ENCODE measurements at places on chromosomes 7 and 10. TPM values are rescaled to one million over a fixed set of nuclear protein-coding genes. Genes with fewer than 3 reads are reported as not detected.
A peak's percentile ranks its signal among the peaks of the same experiment; 100 is the strongest.

DNA sequence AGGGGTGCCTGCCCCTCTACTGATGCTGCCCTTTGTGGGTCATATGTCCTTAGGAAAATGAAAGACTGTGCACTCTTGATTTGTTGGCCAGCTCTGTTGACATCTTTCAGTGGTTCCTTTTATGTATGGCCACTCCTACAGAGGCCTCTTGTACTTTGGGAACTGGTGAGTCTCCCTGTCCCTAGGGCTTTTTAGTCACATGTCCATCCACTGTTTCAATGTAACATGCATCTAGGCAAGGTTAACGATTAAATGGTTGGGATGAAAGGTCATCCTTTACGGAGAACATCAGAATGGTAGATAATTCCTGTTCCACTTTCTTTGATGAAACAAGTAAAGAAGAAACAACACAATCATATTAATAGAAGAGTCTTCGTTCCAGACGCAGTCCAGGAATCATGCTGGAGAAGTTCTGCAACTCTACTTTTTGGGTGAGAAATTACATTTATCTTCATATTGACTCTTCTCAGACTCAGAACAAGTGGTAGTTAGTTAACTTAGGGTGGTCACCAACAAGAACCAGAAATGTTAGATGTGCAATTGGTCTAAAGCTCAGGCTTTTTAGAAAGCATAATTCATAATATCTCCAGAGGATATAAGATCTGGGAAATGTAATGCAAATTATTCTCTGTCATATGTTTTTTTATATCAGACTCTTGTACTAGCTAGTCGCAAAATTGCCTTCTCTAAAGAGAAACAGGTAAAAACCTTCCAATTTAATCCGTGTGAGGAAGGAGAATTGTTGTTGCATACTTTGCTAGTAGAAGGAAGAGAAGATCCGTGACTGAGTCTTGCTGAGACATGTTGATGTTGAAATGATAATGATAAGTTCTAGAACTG, at the start of gene ABCC2:
Gene ABCC2, plus strand, starts transcription at position 194 of the 840 bp plus-strand sequence. Its CDS starts 205 bp downstream, at position 399.
- no peaks in the 10 kb centered on the region for H3K36me3 ChIP-seq
- peak within 1 kb of the TSS; percentile 8 for H3K27ac ChIP-seq
- no peak for DNase-seq

GRCh38 chr10:110207011-110207804, at the start of gene MXI1:
Gene MXI1 (plus strand): TSS chr10:110207605. CDS start chr10:110207809, 204 bp downstream.
- H3K4me1 ChIP-seq: peaks cover 16% of the 10 kb centered on the region
- H3K27ac ChIP-seq: peak within 1 kb of the TSS; percentile 90
- peak; percentile 86 for DNase-seq
- no peaks in the 10 kb centered on the region for H3K27me3 ChIP-seq
- peak within 1 kb of the TSS; percentile 67 for H3K4me3 ChIP-seq
- H3K36me3 ChIP-seq: no peaks in the 10 kb centered on the region

DNA sequence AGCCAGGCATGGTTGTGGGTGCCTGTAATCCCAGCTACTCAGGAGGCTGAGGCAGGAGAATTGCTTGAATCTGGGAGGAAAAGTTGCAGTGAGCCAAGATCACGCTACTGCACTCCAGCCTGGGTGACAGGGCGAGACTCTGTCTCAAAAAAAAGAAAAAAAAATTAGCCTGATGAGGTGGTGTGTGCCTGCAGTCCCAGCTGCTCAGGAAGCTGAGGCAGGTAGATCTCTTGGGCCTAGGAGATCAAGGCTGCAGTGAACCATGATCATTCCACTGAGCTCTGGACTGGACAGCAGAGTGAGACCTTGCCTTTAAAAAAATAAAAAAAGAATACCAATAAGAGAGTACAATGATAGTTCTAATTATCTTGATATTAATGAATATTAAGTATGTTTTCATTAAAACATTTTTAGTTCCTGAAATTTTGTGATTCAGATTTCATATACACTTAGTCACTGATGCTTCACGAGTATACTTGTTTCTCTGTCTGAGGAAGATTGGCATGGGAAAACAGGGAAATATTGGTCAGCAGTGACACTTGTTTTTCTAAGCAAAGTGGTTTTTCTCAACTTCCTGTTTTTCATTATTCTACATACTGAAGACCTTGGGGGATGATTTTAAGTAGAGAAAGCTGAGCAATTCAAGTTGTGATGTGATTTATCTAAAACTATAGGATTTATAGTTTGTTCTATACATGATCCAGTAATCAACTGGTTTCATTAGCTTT, 76.8 kb downstream of the ADK start:
- no peak overlapping the region for H3K27ac ChIP-seq
- no peaks in the 10 kb centered on the region for H3K36me3 ChIP-seq
- H3K27me3 ChIP-seq: no peaks in the 10 kb centered on the region
- DNase-seq: no peak

GRCh38 chr7:28725045-28725642, 233.0 kb downstream of the TRIL start:
- peaks cover 35% of the 10 kb centered on the region for H3K4me1 ChIP-seq
- H3K27me3 ChIP-seq: no peaks in the 10 kb centered on the region
- no peak for DNase-seq

DNA sequence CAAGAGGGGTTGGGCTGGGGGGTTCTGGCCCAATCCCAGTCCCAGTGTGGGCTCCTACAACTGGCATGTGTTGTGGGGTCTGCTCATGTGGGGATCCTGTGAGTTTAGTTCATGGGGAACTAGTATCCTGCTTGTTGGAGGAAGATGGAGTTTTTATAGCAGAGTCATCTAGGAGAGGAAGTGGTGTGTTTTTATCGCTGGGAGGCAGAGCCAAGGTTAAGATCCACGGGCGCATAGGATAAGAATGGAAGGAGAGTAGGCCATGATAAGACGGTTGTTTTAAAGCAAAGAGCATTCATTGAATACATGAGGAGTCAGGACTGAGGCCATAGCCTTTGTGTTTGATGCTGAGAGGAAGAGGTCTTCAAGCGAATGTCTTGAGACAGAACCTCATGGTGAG, 211.6 kb upstream of the COBL start:
- H3K27ac ChIP-seq: no peak overlapping the region
- H3K36me3 ChIP-seq: no peaks in the 10 kb centered on the region
- no peaks in the 10 kb centered on the region for H3K27me3 ChIP-seq

GRCh38 chr7:1985936-1986335, 246.8 kb downstream of the MAD1L1 start:
- DNase-seq: no peak
- H3K27ac ChIP-seq: no peak overlapping the region
- no peaks in the 10 kb centered on the region for H3K4me1 ChIP-seq
- no peak overlapping the region for H3K4me3 ChIP-seq
- no peaks in the 10 kb centered on the region for H3K27me3 ChIP-seq
- no peaks in the 10 kb centered on the region for H3K36me3 ChIP-seq

The SEPHS1 gene
- 23.1 TPM for total RNA-seq

The IKZF1 gene
- total RNA-seq: 3.2 TPM
